ENCODE measurements at places on chromosomes 12 and 14.
A peak's percentile ranks its signal among the peaks of the same experiment; 100 is the strongest.

DNA sequence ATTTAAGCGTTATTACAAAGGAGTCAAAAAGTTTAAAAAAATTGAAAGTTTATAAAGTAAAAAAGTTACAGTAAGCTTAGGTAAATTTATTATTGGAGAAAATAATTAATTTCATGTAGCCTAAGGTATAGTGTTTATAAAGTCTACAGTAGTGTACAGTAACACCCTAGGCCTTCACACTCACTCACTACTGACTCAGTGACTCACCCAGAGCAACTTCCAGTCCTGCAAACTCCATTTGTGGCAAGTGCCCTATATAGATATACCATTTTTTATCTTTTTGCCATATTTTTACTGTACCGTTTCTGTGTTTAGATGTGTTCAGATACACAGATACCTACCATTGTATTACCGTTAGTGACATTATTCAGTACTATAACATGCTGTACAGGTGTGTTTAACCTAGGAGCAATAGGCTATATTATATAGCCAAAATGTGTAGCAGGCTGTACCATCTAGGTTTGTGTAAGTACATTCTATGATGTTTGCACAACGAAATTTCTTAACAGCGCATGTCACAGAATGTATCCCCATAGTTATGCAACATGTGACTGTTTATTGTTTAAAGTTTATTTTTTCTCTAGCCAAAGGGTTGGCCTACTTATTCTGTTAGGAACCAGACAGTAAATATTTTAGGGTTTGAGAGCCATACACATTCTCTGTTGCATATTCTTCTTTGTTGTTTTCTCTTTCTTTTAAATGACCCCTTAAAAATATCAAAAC, 155.5 kb downstream of the PCNX1 start:
- DNase-seq: no peak

DNA sequence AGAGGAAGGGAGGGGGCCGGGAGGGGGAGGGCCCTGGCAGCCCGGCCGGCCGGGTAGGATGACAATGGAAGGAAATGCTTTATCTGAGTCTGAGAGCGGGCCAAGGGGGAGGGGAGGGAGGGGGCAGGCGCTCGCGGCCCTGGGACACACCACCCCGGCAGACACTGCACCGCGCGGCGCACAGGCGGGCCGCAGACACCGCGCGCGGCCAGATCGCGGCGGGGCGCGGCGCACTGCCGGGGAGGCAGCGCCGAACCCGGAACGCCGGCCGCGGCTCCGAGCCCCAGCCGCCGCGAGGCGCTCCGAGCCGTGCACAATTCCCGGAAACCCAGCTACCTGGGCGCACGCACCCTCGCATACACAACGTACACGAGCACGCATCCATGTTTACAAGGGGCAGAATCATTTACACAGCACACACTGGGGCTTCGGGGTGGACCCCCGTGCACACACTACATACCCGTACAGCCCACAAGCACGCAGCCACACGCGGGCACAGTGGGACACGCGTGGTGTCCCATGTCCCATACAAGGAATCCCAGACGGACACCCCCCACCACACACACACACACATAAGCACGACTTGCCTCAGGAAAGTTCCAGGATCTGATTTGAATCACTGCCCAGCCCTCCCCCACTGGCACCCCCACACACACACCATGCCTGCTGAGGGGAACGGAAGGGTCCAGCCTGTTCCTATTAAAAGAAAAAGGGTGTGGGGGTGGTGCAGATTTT, at the start of gene HDAC7:
Gene HDAC7 (minus strand): TSS at position 8 of the 735 bp plus-strand sequence. CDS start 118 bp downstream, outside the sequence.
- DNase-seq: peak; percentile 92

DNA sequence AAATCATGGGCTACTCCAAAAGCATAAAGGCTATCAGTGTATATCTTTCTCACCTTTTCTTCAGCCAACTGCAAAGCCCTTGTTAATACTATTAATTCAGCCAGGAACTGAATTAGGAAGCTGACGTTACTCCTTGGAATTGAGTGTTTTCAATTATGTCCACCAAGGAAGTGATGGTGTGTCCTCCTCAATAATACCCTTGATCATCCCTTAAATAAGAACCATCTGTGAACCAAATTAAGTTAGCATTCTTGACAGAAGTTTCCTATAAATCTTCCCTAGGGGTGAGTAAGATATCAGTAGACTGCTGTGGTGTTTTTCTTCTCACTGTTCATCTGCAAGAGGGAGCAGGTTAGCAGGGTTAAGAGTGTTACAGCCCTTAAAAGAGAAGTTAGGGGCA, 252.3 kb upstream of the AVPR1A start:
- no peak for DNase-seq

DNA sequence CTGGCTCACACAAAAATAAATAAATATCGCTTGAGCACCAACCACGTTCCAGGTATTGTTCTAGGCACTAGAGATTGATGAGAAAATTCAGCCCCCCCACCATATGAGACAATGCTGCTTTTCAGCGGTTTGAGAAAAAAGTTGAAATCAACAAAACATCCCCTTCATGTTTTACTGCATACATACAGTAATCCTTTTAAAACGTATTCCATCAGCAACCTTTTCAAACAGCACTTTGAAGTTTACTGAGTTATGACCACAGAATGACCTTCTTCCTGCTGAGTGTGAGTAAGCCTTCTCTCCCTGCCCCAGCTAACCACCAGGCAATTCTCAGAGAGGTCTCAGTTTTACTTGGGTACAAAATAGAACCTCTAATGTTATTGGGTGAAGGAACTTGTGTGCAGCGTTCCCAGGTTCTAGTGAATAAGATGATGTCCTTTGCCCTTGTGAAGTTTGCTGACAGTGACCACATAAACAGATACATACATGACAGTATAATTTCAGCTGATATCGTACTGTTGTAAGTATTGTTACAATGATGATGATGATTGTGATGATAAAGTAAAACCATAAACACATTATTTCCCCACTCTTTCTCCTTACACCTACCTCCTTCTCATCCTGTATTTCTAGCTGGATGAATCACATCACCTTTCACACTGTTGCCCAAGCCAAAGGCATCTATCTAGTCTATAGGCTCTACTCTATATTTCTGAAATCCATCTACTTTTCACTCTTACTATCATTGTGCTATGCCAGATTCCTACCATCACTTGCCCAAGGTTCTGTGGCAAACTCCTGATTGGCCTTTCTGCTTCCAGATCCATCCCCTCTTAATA, 124.4 kb upstream of the KRR1 start:
- DNase-seq: peak; percentile 7

GRCh38 chr14:104686624-104687517, 2.5 kb upstream of the INF2 start:
- no peak for DNase-seq

- no peak for DNase-seq
Observed at GRCh38 chr12:12190087-12190809, 76.6 kb downstream of the LRP6 start.

DNA sequence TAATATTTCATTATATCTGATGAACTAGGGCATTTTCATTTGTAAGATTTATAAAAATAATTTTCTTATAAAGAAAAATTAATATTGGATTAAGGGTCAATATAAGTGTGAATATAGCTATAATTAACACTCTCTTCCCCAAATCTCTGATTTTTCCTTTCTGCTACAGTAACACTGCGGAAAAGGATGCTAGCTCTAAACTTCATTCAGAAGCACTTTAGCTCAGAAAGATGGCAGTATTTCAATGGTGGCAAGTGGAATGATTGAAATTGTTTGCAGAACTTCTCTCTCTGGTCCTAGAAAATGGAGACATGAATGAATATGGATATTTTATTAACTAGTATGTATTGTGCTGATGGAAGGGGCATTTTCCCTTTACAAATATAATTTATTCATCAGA, 8.4 kb downstream of the NPAS3 start:
- no peak for DNase-seq

GRCh38 chr12:120316798-120317223, 10.8 kb downstream of the PLA2G1B start:
- DNase-seq: peak; percentile 11

GRCh38 chr12:74152370-74152769, 385.3 kb upstream of the ATXN7L3B start:
- no peak for DNase-seq

- DNase-seq: no peak
Observed at GRCh38 chr14:100857233-100857922, 31.5 kb downstream of the MEG3 start.

- peak; percentile 11 for DNase-seq
Observed at GRCh38 chr12:93645702-93646101, 31.5 kb upstream of the CRADD start.

DNA sequence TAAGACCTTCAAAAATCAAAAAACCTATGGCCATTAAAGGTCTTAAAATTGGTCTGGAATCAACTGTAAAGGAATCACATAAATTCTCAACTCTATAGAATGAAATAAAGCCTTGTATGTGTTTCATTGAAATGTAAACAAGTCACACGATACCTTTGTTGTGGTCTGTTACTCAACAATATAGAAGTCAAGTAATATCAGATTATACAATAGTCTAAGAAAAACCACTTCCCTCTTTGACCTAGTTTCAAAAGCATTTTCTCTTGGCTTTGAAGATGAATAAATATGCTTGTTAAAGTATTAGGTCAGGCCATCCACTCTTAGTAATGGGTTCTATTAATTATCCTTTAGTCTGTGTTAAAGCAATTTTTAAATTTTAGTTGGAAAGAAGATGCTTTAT, 79.8 kb upstream of the DIO2 start:
- DNase-seq: no peak

- peak; percentile 16 for DNase-seq
Observed at GRCh38 chr12:8996682-8997405, 7.5 kb downstream of the KLRG1 start.

DNA sequence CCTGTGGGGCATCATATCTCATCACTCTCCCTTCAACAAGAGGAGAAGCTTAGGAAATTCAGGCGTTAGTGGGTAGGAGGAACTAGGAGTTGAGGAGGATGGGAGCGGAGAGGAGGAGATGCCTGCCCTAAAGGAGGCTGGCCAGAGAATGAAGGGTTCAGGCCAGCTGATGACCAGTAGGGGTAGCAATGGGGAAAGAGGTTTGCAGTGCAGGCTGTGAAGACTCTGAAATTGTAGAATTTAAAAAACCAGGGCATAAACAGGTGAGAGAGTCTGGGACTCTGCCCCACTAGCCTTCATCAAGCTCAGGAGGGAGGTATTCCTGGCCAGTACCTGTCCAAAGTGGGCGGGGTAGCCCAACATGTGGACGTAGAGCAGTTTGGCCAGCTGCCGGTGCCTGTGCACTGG, 809 bp downstream of the AP1G2 start:
- DNase-seq: peak; percentile 18

DNA sequence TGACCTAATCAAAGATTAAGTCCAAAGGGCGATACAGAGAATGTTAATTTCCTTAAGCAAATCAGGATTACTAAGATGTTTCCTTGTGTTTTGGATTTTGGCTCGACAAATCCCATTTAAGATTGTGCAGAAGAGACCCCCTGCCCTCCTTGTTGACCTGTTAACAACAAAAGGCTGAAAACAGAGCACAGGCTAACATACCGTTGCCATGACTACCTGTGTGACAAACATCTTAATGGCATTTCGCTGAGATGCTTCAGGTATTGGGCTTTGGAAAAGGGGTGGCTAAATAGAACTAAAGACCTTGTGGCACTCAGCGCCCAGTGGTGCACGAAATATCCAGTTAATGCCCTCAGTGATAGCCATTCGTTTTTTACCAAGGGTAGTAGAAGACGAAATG, 1532.3 kb upstream of the TMEM132C start:
- DNase-seq: no peak

DNA sequence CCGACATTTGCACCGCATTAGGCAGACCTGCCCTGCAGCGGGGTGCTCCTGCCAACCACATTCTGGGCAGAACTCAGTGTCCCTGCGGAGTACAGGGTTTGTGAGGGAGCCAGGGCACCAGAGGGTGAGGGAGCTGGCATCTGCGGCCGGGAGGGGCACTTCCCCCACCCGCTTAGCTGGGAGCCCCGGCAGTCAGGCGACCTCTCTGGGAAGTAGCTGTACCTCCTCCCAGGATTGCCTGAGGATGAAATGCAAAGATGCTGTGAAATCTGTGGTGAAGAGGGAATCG, 58.6 kb downstream of the ANKRD9 start:
- no peak for DNase-seq

DNA sequence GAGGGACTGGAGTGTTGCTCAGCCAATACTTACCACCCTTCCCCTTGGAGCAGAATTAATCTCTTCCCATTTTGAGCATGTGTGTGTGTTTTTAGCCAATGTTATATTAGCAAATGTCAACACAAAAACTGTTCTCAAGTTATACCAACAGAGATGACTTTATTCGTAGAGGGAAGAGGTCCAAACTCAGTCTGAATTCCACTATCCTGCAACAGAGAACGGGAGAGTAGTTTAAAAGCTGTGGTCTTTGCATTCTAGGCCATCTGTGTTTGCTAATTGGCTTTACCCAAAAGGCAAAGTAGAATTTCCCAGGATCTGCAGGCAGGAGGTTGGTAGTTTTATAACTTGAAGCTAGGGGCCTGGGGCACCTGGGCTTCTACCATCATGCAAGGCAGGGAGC, 847.9 kb upstream of the TMEM132C start:
- no peak for DNase-seq

DNA sequence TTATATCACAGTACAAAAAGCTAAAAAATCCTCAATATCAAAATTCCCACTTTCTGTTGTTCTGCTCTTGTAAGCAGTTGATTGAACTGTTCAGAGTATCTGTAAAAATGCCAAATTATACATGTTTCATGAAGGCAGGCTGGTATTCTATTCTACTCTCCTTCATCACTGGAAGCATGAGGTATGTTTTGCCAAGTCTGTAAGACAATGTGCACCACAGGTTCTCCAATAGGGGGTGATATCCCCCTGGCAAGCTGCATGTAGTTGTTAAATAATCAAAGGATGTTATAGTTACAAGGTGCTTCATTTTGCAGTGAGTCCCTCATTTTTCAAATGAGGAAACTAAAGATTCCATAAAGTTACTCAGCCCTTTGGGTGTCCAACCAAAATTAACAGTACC, 15.1 kb upstream of the NEK9 start:
- DNase-seq: peak; percentile 82

- DNase-seq: peak; percentile 43
Observed at GRCh38 chr12:82326905-82327503, 31.2 kb downstream of the CCDC59 start.

- no peak for DNase-seq
Observed at GRCh38 chr14:48703728-48704467, 882.3 kb downstream of the RPS29 start.

GRCh38 chr12:93174473-93174872, 203.3 kb upstream of the NUDT4 start:
- DNase-seq: no peak

DNA sequence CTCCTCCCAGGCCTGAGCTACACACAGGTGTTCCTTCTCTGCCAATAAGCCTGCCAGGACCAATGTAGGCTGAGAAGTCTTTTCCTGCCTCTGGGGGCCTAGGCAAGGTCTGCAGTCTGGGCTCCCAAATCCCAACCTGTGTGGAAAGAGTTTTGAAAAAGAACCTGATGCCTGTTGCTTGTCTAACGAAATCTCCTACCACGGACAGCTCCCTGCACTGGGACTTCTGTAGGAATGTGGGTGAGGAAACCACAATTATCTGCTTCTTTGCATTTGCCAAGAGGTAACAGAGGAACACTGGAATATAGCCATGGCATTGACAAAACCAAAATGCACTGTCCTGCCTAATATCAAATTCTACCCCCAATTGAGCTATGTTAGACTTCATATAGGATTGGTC, 877.0 kb upstream of the TMEM132C start:
- peak; percentile 5 for DNase-seq

- DNase-seq: no peak
Observed at GRCh38 chr12:96240656-96241055, 46.5 kb downstream of the ELK3 start.

- DNase-seq: no peak
Observed at GRCh38 chr12:3145033-3145432, 67.9 kb downstream of the TSPAN9 start.

- peak; percentile 35 for DNase-seq
Observed at GRCh38 chr14:39339003-39339402, 93.2 kb downstream of the FBXO33 start.

GRCh38 chr14:74459289-74459946, 33.4 kb upstream of the SYNDIG1L start:
- peak; percentile 60 for DNase-seq

All from lung microvascular endothelial cell (primary cell).